ENCODE measurements at places on chromosomes 5 and 9.

- no peak for DNase-seq
Observed at GRCh38 chr5:113336975-113337374, 97.8 kb downstream of the TSSK1B start.

DNA sequence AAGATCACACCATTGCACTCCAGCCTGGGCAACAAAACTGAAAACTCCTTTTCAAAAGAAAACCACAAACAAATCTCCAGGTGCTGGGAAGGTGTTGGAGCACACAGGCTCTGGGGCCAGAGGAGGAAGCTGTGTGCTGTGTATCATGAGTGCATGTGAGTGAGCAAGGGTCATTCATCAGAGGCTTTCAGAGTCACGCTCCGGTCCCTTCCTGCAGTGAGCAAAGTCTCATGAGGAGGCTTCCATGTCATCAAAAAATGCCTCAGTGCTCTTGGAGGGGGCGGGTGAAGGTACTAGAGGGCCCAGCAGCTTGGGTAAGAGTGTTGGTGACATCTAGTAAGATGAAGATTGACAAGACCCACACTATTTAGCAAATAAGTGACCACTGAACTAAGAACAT lies 48.3 kb upstream of the TESK1 start:
- DNase-seq = no peak

DNA sequence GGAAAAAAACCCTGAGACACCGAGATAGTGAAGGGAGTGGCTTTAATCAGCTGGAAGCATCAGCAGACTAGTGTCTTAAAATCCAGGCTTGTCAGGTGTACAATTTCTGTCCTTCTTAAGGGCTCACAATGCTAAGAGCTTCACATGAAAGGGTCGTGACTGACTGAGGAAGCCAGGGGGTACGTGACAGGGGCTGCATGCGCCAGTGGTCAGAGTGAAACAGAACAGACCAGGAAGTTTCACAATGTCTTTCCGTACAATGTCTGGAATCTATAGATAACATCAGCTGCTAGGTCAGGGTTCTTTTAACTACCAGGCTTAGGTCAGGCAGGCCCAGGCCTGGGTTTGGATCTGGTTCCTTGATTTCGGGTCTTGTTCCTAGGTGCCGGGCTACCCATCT lies 253.0 kb downstream of the CDH10 start:
- no peak for DNase-seq

- no peak for DNase-seq
Observed at GRCh38 chr5:139668924-139669661, 20.9 kb downstream of the CXXC5 start.

- DNase-seq = no peak
Observed at GRCh38 chr9:18492612-18493011, 18.7 kb downstream of the ADAMTSL1 start.

DNA sequence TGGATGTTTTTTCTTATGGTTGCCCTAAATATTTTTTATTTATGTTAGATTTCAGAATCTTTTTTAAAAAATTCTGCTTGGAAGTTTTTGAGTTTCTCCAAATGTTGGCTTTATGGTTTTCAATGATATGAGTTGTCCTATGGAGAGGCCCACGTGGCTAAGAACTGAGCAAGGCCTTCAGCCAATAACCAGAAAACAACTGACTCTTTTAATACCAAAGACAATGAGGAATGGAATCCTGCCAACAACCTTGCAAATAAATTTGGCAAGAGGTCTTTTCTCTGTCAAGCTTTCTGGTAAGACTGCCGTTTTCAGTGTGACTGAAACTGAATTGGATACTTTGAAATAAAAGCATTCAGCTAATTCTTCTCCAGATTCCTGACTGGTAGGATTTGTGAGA lies 1740.1 kb upstream of the WWC1 start:
- DNase-seq = no peak

DNA sequence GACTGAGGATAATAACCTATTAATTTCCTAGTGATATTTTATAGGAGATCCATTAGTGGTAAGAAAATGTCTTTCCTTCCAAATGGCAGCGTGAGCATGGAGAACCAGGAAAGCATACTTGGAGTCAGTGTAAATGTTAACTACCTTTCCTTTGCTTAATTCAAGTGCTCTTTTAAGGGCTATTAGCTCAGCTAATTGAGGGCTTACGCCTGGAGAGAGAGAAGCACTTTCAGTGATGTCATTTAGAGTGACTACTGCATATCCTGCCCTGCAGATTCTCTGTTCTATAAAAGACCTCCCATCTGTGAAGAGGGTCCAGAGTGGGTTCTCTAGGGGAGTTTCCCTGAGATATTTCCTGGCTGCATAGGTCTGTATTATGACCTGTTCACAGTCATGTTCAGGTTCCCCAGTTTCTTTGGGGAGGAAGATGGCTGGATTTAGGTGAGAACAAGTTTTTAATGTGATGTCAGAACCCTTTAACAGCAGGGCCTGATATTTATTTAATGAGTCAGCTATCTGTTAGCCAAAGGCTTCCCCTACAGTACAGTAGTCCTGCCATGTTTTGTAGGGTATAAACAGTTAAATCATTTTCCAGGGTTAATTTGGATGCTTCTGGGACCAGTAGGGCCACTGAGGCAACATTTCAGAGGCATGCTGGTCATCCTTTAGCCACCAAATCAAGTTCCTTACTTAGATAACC lies 89.6 kb downstream of the TRIM36 start:
- no peak for DNase-seq

DNA sequence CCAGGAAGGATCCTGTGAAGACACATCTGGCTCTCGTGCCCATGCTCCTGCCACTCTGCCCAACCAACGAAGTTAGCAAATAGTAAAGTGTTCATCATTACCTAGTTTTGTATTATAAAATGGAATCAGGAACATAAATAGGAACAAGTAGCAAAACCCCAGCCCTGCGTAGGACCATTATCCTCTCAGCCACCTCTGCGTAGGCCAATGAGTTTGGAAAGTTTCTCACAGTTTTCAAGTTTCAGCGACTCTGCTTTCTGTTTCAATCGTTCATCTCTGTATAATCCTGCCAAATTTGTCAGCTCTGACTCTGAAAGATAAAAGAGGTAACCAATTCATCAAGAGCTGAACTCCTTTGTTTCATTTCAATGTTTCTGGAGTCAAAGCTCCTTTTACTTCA lies 10.1 kb upstream of the SPATA24 start:
- no peak for DNase-seq

Data from stimulated activated CD8-positive, alpha-beta memory T cell treated with anti-CD3 and anti-CD28 coated beads, Interleukin-2, amount 100 ng/mL, for 1 hour (primary cell).